ENCODE measurements at places on chromosomes 2 and 18.
A peak's percentile ranks its signal among the peaks of the same experiment; 100 is the strongest.

- H3K27ac ChIP-seq = peak overlapping the region; percentile 87
- H3K27me3 ChIP-seq = no peaks in the 10 kb centered on the region
- no peaks in the 10 kb centered on the region for H3K36me3 ChIP-seq
Measured at GRCh38 chr2:216694082-216694825, 1.1 kb downstream of the IGFBP5 start.

DNA sequence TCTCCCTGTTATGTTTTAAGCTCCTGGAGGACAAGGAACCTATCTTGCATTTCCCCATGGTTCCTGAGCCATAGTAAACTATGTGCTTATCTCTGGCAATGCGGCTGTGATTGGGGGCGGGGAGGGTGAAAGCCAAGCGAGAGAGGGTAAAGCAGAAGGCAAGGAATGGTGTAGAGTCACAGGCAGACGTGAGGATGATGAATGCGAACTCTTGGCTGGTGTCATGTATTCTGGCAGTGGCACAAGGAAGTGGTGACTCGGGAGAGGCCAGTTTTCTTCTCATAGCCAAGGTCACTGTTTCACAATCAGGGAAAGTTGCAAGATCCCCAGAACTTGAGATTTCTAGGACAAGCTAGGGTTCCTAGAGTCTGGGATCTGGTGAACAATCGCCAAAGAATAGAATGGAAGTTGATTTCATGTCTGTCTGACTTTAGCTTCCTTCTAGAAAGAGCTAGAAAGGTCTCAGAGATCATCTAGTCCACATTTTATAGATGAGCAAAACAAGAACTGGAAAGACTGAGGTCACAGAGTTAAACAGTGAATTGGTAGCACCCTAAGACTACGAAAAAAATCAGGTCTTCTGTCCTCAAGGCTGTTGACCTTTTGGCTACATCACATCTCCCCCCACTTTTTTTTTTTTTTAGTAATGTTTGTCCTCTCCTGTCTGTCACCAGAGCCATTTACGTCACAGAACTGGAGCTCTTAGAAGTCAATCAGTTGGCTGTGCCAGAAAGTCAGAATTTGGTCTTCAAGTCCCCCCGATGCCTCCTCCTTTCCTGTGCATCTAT lies 137.0 kb downstream of the BCL11A start:
- DNase-seq = no peak
- no peaks in the 10 kb centered on the region for H3K27me3 ChIP-seq
- no peaks in the 10 kb centered on the region for H3K36me3 ChIP-seq

DNA sequence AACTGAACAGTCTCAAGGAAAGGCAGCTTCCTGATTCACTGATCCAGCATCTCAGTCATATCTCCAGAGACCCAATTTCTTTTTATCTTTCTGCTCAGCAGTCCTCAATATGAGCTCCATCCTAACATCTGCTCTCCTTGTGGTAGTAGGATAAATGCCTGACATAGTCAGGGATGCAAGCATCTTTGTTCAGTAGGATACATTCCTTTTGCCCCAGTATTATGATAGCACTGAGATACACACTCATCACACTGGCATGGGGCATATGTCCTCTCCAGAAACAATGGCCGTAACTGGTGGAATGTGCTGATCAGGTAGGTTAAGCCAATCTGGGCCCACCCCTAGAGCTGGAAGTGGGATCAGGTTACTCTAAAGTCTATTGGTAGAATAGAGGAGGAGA lies 207.2 kb downstream of the ETAA1 start:
- H3K36me3 ChIP-seq = no peaks in the 10 kb centered on the region
- DNase-seq = no peak
- no peak overlapping the region for H3K4me3 ChIP-seq
- no peaks in the 10 kb centered on the region for H3K27me3 ChIP-seq
- H3K4me1 ChIP-seq = no peaks in the 10 kb centered on the region
- H3K27ac ChIP-seq = no peak overlapping the region

DNA sequence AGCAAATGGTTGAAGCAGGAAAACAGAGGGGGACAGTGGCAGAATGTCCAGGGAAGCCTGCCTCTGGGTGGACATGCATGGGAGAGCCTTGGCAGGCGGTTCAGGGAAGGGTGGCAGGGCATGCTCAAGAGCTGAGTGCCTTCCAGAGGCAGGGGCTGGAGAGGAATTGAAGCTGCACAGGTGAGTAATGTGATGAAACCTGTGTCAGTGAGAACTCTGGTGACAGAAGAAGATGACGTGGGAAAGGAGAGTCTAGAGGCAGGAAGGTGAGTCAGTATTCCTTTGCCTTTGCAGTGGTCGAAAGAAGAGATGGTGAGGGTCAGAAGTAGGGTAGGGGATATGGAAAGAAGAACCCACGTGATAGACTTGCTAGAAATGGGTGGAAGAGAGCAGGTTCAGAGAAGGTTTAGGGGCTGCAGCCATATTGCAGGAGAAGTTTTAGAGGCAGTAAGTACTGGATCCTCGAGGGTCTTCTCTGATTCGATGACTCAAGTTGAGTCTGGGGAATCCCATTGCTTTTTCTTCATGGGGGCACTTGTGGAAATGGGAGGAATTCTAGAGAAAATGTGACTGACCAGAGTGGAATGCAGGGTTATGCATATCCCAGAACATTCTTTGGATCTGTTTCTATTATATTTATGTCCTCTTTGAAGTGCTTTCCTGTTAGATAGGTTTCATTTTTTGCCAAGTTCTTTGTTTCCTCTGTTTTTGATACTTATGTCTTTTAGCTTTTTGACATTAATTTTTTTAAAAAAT lies 37.4 kb downstream of the TMEM87B start:
- H3K27me3 ChIP-seq = no peaks in the 10 kb centered on the region
- no peaks in the 10 kb centered on the region for H3K4me1 ChIP-seq
- DNase-seq = no peak
- H3K27ac ChIP-seq = no peak overlapping the region
- peaks cover 24% of the 10 kb centered on the region for H3K36me3 ChIP-seq

- no peaks in the 10 kb centered on the region for H3K36me3 ChIP-seq
- no peak for DNase-seq
- no peak overlapping the region for H3K4me3 ChIP-seq
- H3K27ac ChIP-seq = no peak overlapping the region
- no peaks in the 10 kb centered on the region for H3K4me1 ChIP-seq
Measured at GRCh38 chr18:57422313-57422872, 12.8 kb upstream of the ONECUT2 start.

DNA sequence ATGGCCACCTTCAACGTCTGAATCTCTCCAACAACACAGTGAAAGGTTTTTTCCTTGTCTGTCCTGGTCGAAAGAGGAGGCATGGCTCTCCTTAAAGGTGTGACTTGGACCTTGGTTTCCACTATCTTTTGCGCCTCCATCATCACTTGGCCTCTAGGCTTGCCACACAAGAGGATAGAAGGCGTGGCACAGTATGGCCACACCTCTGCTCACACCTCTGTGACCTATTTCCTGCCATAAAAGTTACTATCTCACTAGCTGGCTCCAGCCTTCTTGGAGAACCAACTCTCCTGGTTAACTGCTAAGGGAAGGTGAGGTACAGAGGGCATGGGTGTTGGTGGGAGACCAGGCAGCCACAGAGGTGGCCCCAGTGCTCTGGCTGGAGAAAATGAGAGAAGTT lies 165.9 kb downstream of the UXS1 start:
- no peak overlapping the region for H3K27ac ChIP-seq
- no peak overlapping the region for H3K4me3 ChIP-seq
- no peak for DNase-seq
- H3K27me3 ChIP-seq = no peaks in the 10 kb centered on the region
- H3K4me1 ChIP-seq = peaks cover 6% of the 10 kb centered on the region
- no peaks in the 10 kb centered on the region for H3K36me3 ChIP-seq

GRCh38 chr18:1498216-1498615 lies 593.5 kb downstream of the ADCYAP1 start:
- H3K4me3 ChIP-seq = no peak overlapping the region
- no peaks in the 10 kb centered on the region for H3K27me3 ChIP-seq
- no peak overlapping the region for H3K27ac ChIP-seq
- H3K36me3 ChIP-seq = no peaks in the 10 kb centered on the region
- no peak for DNase-seq

GRCh38 chr2:85162746-85163301 lies 29.6 kb downstream of the TCF7L1 start:
- no peak for DNase-seq
- peaks cover 47% of the 10 kb centered on the region for H3K4me1 ChIP-seq
- peak overlapping the region; percentile 41 for H3K27ac ChIP-seq
- H3K27me3 ChIP-seq = no peaks in the 10 kb centered on the region
